ENCODE measurements at places on chromosomes 13 and 19.

- DNase-seq, result no peak
Measured at GRCh38 chr13:88617176-88617575, 946.0 kb downstream of the SLITRK5 start.

GRCh38 chr19:14149509-14149994 is 13.2 kb upstream of the ASF1B start:
- peak; percentile 22 for DNase-seq

DNA sequence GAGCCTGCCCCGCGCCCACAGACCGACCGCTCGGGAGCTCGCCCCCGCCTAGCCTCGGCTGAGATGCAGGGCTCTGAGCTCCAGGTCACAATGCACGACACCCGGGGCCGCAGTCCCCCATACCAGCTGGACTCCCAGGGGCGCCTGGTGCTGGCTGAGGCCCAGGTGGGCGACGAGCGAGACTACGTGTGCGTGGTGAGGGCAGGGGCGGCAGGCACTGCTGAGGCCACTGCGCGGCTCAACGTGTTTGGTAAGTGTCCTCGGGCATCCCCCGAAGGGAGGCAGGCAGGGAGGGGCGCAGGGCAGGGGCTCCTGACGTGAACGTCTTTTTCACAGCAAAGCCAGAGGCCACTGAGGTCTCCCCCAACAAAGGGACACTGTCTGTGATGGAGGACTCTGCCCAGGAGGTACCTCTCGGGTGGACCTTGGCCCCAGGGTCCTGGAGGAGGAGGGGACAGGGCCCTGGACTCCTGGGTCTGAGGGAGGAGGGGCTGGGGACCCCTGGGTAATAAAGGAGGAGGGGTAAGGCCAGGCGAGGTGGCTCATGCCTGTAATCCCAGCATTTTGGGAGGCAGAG is 3.3 kb downstream of the BCAM start:
- no peak for DNase-seq

DNA sequence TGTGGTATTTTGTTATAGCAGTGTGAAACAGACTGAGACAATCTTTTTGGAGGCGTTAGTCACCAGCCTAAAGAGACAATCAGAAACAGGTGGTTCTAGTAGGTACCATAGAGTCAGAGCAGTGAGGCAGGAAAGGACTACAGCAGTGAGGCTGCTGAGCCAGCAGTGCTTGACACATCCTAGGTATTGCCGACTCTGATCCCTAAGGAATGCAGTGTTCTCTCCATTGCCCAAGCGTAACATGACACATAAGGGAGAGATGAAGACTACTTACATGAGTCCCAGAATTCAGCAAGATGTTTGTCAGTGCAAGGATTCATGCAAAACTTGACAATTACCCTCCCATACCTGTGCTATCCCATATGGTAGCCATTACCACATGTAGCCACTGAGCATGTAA is 62.4 kb upstream of the XPO4 start:
- no peak for DNase-seq

DNA sequence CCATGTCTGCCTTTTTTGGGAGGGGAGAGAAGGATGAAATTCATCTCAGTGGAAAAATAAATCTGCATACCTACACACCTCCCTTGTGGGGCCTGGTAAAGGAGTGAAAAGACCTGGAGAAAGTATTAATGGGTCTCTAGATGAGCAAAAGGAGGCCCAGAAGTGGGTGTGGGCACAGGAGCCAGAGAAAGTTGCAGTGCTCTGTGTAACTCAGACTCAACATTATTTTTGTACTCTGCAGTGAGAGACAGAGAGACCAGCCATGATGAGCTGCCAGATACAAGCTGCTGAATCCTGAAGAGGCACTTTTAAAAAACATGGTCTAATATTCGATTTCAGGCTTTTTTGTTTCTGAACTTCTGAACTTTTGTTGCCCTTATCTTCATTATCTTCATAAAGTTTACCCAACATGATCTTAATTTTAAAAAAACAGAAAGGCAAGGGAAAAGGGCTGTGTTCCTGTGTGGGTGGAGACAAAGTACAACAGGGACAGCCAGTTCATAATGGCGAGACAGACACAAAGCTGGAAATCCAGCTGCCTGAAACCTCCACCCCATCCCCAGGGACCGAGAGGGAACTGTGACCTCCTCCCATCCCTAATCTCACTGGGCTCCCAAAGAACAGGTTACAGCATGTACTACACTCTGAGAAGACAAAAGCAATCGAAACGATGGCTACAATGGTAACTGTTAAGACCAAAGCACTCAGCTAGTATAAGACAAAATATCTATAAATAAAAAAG is 77.2 kb downstream of the KLF12 start:
- DNase-seq, result no peak

All from Jurkat, Clone E6-1 (cell line).